Stimulated activated naive CD4-positive, alpha-beta T cell (primary cell): ENCODE measurements at places on chromosomes 7 and 10.

DNA sequence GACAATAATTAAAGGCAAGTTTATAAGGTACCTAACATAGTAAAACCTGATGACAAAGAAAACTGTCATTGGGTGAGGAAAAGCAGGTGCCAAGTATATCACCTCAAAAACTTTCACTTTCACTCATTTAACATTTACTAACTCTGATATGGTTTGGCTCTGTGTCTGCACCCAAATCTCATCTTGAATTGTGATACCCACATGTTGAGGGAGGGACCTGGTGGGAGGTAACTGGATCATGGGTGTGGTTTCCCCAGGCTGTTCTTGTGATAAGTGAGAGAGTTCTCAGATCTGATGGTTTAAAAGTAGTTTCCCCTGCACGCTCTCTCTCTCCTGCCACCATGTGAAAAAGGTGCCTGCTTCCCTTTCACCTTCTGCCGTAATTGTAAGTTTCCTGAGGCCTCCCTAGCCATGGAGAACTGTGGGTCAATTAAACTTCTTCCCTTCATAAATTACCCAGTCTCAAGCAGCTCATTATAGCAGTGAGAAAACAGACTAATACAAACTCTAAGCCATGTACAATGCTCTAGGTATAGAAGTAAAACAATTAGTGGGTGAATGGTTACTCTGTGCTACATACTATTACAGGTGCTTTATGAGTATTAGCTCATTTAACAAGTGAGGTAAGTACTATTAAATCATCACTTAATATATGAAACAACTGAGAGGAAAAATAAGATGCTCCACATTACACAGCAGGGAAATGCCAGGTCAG lies 199.0 kb downstream of the CHCHD3 start:
- DNase-seq, result no peak

GRCh38 chr10:4144817-4145216 lies 359.8 kb upstream of the KLF6 start:
- no peak for DNase-seq

GRCh38 chr10:29804025-29804852 lies 169.5 kb upstream of the SVIL start:
- DNase-seq, result no peak

DNA sequence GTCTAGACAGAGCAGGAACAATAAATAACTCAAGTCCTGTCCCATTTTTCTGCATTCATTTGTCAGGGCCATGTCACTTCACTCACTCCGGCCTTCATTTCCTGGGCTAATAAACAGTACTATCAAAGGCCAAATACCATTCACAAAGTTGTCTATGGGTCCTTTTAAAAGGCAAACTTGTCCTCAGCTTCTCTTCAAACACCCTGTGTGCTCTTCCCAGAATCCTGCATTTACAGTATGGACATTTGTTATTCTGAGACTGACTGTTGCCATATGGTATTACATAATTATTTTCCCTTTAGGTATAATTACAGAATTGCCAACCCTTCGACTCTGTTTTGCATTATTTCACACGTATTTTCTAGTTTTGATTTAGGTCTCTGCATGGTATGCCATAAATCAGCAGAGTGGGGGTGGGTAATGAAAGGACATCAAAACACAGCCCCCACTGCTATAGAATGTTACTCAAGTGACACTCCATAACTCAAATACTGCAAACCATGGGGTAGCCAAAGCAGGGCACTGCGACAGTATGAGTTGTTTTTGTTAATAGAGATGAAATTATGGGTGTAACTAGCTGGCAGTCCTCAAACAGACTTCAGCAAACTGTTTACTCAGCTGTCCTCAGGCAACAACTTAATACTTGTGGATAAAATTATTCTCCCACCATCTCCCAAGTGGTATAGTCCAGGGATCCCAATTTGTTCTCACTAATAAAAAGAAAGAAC lies 183.7 kb downstream of the TRIL start:
- no peak for DNase-seq

DNA sequence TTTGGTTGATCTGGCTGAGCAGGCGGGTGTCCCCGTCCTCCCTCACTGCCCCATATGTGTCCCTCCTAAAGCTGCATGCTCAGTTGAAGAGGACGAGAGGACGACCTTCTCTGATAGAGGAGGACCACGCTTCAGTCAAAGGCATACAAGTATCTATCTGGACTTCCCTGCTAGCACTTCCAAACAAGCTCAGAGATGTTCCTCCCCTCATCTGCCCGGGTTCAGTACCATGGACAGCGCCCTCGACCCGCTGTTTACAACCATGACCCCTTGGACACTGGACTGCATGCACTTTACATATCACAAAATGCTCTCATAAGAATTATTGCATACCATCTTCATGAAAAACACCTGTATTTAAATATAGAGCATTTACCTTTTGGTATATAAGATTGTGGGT lies 26.9 kb upstream of the TRIM56 start:
- DNase-seq, result peak; percentile 39

DNA sequence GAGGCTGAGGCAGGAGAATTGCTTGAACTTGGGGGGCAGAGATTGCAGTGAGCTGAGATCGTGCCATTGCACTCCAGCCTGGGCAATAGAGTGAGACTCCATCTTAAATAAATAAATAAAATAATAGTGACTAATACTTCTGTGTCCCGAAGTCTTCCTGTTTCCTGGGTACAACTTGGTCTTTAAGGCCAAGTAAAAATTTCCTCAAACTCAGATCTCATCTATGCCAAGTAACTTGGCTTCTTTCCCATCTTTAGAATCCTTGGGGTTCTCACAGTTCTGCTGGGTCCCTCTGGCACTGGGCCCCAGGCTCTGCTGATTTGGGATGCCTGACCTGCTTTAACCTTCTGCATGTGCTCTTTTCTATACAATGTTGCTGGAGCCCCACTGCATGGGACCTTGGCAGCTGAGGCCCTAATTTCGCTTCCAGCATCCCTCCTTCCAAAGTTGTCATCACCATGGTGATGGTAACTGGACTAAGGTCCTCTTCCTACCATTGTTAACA lies 22.7 kb upstream of the AKR1B10 start:
- DNase-seq, result no peak

DNA sequence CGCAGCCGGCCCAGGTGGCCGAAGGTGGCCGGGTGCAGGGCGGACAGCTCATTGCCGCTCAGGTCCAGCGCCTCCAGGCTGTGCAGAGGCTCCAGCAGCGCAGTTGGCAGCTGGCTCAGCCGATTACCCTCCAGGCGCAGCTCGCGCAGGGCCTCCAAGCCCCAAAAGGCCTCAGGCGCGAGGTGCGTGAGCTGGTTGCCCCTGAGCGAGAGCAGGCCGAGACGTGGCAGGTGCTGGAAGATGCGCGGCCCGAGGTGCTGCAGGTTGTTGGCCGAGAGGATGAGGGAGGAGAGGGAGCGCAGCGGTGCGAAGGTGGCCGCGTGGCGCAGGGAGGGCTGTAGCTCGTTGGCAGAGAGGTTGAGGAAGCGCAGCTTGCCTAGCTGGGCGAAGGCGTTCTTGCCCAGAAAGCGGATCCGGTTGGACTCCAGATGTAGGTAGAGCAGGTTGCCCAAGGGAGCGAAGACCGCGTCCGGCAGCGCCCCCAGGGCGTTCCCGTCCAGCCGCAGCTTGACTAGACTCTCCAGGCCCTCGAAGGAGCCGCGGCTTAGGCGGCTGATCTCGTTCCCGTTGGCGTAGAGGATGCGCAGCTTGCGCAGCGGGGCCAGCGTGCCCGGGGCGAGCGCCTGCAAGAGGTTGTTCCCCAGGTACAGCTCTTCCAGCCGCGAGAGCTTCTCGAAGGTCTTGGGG lies 923 bp downstream of the TRIL start:
- DNase-seq, result no peak

DNA sequence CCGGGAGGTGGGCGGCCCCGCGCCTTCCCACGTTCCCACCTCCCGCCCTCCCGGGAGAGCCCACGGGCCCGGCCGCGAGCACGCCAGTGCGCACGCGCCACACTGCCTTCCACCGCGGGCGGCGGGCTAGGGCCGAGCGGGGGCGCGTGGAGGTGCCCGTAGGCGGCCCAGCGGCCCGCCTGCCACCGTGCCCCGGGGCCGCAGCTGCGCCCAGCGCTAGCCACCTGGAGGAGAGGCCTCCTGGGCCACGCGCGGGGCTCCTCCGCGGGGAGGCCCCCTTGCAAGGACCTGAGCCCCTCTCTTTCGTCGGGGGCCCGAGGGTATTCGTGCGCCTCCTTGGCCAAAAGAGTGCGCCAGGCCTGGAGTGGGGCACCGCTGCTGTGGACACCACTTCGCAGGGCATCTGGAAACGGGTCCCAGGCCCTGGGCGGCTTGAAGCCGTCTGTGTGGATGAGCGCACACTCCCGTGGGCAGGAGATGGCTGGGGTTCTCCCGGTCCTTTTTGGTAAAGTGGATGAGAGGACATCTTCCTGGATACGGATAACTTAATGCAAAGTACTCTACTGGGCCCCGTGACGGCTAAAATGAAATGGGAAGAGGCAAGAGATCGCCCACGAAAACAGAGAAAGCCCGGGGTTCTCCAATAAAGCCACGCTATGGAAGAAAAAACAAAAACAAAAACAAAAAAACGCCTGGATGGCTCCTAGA lies 9.0 kb upstream of the EBF3 start:
- DNase-seq, result no peak

GRCh38 chr10:98587156-98587837 lies 140.6 kb upstream of the HPS1 start:
- DNase-seq, result no peak

DNA sequence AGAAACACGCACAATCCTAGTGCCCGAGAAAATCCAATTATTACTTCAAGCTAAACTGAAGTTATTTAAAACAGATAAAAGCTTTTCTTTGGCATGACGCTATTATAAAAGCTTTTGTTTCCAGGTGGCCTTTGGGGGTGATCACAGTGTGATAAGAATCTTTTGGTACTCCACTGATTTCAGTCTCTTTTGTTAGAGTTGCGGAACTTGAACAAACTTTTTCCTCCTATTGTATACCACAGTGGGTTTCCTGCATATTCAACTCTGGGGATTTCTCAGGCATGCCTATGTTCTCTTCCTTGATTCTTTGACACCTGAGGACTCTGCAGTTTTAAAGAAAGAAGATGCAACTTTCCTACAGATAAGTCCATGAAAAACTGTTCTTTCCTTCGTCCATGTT lies 99.7 kb upstream of the PITRM1 start:
- DNase-seq, result no peak

- no peak for DNase-seq
Observed at GRCh38 chr7:47323904-47324303, 258.0 kb downstream of the TNS3 start.

- no peak for DNase-seq
Observed at GRCh38 chr7:91814189-91814588, 66.3 kb downstream of the MTERF1 start.

DNA sequence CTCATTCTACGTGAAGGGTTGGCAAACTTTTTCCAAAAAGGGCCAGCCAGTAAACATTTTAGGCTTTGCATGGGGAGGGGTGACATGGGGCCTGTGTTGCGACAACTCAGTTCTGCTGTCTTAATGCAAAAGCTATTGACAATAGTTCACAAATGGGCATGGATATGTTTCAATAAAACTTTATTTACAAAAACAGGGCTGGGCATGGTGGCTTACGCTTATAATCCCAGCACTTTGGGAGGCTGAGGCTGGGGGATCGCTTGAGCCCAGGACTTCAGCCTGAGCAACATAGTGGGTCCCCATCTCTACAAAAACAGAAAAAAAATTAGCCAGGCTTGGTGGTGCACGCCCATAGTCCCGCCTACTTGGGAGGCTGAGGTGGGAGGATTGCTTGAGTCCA lies 141.1 kb downstream of the SVIL start:
- DNase-seq, result no peak

DNA sequence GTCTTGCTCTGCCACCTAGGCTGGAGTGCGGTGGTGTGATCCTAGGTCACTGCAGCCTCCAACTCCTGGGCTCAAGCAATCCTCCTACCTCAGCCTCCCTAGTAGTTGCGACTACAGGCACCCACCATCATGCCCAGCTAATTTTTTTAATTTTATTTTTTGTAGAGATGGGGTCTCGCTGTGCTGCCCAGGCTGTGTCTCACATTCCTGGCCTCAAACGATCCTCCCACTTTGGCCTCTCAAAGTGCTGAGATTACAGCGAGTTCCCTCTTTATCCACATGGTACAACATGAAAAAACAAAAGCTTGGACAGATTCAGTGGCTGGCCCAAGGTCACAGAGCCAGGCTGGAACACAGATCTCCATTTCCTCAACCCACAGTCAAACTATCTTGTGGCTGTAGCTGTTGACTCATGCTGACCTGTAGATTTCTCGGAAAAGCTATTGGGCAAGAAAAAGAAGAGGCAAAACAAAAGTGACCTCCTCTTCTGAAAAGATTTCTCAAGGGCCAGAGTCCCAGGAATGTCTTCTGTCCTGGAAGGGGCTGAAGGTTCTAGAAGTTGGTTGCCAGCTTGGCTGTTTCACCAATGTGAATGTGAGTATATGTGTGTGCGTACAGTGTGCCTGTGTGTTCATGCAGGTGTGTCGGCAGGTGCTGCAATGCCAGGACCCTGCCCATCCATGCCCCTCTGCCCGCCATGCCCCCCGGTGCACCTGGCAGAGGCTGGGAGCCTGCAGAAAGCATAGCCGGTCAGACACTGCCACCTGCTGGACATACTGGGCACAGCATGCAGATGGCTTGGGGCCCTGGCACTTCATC lies 28.4 kb downstream of the TMEM130 start:
- peak; percentile 65 for DNase-seq

- no peak for DNase-seq
Observed at GRCh38 chr7:20749906-20750305, 36.8 kb downstream of the SP8 start.

- DNase-seq, result no peak
Observed at GRCh38 chr7:24337180-24337579, 53.2 kb downstream of the NPY start.

DNA sequence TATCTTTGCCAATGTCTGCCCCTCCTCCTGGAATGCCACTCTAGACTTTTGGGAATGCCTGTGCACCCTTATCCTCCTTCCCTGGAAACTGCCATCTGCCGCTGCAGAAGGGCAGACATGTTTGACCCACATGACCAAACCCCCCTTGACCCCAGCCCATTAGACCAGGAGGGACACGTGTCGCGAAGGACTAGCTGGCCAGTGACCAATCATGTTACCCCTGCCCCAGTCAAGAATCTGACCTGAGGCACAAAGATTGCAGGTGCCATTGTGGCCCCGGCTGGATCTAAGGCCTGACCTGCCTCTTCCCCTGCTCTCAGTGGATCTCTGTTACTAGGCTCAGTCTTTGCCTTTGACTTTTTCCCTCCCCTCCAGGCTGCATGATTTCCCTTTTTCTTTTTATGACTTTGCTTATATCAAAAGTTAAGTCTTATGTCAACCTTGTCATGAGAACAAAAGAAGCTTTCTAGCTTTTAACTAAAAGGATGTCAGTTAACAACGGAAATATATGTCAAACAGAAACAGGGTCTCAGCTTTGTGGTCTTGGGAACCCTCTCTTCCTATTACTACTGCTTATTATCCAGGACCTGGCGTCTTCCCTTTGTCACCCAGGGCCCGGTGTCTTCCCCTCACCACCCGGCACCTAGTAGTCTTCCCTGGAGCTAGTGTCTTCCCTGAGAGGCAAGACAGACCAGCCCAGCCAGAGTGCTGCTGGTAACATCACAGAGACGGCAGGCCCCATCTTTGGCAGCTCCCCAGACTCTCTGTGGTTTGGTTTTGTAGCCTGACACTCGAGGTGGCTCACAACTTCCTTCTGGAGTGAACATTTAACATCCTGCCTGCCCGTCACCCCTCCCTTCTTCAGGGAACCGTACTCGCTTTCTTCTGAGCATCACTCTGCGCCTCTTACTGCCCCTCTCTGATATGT lies 24.4 kb upstream of the PPIF start:
- DNase-seq, result peak; percentile 67

- no peak for DNase-seq
Observed at GRCh38 chr10:110841767-110842267, 29.9 kb upstream of the PDCD4 start.
